ENCODE measurements at places on chromosomes 13 and 19.
A peak's percentile ranks its signal among the peaks of the same experiment; 100 is the strongest.

DNA sequence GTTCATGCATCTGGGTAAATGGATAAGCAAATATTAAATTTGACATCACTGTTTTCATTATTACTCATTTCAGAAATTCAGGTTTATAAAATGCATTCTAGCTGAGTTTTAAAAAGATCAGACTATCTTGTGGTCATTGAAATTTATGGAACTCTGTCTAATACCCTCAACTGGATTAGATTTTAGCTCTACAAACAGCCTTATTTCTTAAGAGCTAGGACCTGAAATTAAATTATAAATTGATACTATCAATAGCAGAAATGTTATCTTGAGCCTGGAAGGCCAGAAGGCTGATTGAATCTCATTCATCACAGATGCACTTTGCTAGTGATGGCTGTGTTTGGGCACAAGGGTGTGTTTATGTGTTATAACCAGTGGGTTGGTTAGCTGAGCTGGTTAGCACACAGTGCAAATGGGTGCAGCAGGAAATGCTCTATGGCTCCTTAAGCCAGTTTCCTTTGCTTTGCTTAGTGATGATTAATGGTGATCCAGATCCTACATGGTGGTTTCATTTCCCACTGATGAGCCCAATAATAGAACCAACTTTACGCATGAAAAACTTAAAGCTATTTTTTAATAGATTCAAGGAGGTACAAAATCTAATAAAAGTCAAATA lies 310.8 kb upstream of the KLF12 start:
- DNase-seq: no peak

DNA sequence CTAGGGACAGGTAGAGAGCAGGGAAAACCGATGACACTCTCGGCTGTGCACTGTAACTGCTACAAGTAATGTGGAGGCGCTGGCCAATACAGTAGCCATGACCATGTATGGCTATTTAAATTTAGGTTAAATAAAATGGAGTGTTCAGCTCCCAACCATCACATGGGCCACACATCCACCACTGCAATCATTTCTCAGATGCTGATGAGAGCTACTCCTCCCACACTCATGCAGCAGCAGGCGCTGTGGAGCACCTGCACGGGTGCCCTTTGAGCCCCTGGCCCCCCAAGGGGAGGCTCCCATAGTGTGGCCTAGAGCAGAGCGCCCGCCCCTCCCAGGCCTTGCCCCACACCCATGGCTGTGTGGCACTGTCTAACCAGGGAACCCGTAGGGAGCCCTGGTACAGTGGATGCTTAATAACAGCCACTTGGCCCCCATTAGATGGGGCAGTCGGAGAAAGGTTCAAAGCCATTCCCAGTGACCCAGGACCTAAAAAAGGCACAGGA lies 6.0 kb downstream of the ACP4 start:
- DNase-seq: no peak

DNA sequence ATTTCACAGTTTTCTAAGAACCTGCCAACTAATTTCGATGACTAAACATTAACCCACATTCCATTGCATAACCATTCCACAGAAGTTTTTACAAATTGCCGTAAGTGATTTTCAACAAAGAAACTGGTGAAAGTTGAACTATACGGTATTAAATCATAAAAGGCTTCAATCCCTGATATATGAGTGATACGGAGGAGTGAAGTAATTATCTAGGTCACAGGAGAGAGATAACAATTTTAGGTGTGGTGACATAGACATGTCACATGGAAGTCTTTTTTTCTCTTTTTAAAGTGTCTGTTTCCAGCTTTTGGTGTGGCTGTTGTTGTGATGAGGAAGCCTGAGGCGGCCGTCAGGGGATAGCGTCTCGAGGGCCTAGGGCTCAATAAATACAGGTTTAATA lies 29.4 kb downstream of the TBC1D4 start:
- no peak for DNase-seq

DNA sequence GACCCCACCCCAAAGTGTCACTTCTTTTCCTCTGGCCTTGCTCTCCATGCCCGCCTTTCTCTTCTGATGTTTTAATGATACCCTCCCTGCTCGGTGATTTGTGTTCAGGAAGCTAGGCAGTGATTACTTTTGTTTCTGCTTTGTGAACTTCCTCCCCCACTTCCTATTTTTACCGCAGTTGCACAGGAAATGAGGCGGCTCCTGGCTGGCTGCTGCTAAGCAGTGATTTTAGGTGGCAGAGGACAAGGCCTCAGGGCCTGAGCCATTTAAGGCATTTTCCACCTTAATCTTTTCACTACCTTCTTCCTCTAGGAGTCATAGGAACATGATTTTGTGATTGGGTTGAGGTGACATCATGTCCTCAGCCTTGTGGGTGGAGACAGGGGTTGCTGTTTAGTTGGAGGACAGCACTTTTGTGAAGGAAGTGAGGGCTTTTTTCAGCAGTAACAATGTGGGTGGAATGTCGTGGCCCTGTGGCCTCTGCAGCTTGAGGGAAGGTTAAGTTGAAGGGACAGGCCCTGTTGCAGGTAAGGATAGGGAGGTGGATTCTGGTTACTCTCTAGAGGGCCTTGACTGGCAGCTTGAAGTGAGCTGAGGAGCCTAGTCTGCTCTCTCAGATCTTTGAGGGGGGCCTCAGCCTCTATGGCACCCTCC lies 15.7 kb downstream of the GARRE1 start:
- DNase-seq: peak; percentile 50

- peak; percentile 98 for DNase-seq
These were observed 19.8 kb downstream of the TMEM272 start for GRCh38 chr13:51825165-51825592.

DNA sequence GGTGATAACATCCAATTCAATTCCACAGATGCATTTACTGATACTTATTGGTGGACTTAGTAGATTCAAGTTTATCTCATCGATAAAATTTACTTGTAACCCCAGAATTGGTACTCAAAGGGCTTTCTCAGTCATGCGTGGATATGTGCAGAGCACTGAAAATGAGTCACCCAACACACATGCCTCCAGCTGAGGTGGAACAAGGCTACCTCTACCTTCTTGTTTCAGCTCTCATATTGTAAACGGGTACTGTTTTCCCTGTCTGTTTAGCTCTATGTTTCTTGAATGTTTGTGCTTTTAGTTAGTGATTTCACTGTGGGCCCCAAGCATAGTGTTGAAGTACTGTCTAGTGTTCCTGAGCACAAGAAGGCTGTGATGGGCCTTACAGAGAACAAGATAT lies 1.5 kb downstream of the LRRC63 start:
- DNase-seq: no peak

GRCh38 chr13:91576590-91576989 lies 178.2 kb downstream of the GPC5 start:
- DNase-seq: peak; percentile 16

DNA sequence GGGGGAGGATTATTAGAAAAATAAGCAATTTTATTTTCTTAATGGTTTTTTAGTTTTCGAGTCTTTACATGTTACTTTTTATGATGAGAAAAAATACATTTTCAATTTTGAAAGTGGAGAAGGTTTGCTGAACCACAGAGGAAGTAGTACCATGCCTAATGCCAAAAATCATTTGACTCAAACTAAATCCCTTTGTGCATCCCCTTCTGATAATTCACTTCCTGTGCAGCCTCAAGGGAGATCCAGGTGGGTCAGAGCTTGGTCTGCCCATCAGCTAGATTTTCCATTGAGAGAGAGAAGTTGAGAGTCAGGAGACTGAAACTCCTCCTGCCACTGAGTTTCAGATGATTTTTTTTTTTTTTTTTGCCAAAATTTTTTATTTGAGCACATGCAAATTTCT lies 571.7 kb downstream of the LIG4 start:
- no peak for DNase-seq

GRCh38 chr13:45092663-45093062 lies 27.6 kb upstream of the GTF2F2 start:
- DNase-seq: no peak

Data from AML-193 (cell line).